ENCODE measurements at places on chromosomes 3 and 15.
A peak's percentile ranks its signal among the peaks of the same experiment; 100 is the strongest.

GRCh38 chr3:191391861-191392808 is 61.8 kb upstream of the UTS2B start:
- no peak for DNase-seq

GRCh38 chr3:188468662-188469061 is 314.7 kb downstream of the LPP start:
- no peak for DNase-seq

GRCh38 chr15:69583626-69584025 is 131.0 kb downstream of the RPLP1 start:
- no peak for DNase-seq

DNA sequence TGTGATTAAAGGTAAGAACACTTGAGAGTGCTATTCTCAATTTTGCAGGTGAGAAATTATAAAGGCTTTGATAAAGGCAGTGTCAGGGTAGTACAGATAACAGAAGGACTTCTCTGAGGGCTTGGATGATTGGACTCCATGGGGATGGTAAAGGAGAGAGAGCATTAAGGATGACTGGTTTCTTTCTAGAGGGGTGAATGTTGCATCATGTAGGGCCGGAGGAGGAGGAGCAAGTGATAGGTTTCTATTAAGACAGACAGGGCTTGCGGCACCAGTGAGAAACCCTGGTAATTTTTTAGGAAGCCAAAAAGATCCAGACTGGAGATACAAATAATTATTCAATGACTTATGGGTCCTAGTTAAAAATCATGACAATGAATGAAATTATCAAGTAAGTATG is 230.7 kb upstream of the MME start:
- no peak for DNase-seq

- no peak for DNase-seq
Observed at GRCh38 chr15:75167588-75168350, 33.9 kb upstream of the C15orf39 start.

DNA sequence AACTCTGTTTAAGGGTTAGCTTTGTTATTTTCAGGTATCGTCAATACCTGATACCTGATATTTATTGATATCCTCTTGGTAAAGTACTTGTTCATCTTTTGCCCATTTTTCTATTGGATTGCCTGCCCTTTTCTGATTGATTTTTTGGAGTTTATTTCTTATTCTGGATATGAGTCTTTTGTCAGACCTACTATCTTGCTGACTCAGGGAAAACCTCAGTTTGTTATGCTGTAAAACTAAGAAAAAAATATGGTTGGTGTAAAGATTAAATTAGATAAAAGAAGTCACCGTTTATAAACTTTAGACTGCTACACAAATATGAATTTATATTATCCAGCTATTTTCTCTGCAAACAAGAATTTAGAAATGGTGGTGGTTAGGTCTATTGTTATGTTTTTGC is 65.9 kb downstream of the CHRNA7 start:
- no peak for DNase-seq

DNA sequence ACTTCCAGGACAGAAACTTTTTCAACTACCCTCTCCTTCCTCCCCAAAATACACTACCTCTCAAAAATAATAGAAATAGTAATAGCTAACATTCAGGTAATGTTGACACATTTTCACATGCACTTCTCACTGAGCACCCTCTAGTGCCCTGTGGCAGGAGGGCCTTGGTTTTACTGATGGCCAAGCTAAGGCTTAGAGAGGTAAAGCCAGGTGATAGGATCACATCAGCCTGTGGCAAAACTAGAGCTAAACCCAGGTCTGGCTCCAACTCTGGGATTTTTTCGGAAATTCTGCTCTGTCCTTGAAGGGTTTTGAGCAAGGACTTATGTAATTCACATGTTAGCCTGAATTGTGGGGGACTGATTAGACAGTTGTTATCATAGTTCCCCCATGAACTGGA is 922 bp upstream of the TAMM41 start:
- DNase-seq = no peak

DNA sequence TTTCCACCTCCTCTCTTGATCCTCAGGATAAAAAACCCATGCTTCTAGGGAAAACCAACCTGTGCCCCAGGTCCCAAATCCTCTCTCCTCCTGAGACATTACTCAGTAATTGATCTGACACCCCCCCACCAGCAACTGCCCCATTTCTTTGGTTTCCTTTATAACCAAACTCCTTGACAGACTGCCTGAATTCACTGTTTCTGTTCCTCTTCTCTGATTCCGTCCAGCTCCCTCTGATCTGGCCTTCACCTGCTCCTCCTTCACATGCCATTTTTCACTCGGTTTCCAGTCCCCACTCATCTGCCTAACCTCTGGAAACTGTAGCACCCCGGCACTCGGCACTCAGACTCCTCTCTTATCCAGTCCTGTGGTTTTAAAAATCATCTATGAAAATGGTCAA is 2.1 kb downstream of the CCDC51 start:
- DNase-seq = no peak

DNA sequence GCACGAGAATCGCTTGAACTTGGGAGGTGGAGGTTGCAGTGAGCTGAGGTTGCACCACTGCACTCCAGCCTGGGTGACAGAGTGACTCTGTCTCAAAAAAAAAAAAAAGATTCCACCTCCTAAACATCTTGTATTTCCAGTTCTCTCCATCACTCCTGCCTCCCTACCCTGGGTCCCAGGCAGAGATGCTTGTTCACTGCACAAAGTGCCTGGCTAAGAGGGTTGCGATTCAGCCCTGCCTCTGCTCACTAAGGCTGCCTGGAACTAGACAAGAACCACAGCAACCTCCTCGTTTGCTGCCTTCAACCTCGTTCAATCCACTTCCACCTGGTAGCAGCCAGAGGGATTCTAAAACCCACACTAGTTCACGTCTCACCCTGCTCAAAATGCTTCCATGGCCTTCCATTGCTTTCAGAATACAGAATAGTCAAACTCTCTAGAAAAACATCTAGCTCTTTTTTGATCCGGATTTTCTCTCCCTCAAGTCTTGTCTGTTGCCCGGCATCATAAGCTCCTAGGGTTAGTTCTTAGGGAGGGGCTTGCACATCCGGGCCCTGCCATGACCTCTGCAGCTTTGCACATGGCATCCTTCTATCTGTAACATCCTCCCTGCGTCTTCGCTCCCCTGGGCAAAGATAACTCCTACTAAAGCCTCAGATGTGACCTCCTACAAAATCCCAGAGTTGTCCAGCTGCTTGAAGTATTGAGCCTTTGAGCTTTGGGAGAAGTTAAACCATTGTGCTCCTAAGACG is 1.0 kb upstream of the MCM2 start:
- peak; percentile 63 for DNase-seq

- DNase-seq = no peak
Observed at GRCh38 chr15:93028111-93028631, 60.8 kb downstream of the RGMA start.

DNA sequence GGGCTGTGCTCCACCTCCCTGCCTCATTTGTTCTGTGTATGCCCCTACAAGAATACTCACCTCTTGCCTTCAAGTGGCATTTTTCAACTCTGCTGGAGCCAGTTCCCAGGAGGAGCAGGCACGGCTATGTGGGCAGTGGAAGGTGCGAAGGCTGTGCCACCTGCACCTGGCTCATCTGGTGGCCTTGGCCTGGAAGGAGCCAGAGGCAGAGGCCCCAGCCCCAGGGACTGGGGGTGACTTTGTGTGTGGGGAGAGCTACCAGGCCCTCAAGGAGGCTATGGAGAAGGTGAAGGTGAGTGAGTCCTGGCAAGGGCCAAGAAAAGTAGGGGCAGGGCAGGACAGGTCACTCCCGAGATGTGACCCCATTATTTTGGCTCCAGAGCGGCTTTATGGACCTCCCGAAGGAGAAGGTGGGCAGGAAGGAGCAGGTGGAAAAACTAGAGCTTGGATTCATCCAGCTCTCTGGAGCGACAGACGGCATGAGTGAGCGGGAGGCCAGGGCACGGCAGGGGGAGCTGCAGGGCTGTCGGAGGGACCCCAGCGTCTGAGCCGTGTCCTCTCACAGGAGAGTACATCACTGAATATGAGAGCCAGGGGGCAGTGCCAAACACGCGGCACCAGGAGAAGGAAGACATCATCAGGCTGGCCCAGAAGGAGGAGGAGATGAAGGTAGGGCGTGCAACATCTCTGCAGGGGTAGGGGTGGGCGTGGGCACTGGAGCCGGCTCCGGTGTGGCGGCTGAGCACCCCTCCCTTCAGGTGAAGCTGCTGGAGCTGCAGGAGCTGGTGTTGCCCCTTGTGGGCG is 57.3 kb upstream of the UBE2Q2 start:
- no peak for DNase-seq

DNA sequence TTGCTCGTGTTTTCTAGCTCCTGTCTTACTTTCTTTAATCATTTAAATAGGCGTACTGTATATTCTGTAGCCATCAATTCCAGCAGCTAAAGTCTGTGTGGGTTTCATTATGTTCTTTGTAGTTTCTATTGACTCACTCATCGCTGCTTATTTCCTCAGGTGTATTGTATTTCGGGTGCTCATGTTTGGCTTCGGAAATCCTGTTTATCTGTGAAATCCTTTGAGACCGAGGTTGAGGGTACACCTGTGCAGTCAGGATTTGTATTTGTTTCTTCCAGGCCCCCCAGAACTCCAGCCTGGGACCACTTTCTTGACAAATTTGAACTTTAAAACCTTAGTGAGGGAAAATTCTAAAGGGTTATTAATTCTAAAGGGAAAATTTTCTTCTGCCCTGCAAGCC is 2.0 kb upstream of the PAK2 start:
- no peak for DNase-seq

DNA sequence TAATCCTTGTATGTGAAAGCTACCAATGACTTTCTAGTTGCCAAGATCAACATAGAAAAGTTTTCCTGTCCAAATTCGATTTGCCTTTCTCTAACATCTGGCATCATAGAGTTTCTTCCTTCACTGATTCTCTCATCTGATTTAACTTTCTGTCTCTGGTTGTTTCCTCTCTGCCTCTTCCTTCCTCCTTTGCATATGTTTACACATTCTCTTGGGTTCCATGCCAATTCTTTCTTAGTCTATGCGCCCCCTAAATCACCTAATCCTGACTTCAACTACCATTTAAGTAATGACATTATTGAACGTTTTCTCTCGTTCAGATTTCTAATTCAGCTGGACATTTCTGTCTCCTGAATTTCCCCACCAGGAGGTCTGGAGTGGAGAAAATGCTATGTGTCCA is 561.9 kb upstream of the TGFBR2 start:
- no peak for DNase-seq

DNA sequence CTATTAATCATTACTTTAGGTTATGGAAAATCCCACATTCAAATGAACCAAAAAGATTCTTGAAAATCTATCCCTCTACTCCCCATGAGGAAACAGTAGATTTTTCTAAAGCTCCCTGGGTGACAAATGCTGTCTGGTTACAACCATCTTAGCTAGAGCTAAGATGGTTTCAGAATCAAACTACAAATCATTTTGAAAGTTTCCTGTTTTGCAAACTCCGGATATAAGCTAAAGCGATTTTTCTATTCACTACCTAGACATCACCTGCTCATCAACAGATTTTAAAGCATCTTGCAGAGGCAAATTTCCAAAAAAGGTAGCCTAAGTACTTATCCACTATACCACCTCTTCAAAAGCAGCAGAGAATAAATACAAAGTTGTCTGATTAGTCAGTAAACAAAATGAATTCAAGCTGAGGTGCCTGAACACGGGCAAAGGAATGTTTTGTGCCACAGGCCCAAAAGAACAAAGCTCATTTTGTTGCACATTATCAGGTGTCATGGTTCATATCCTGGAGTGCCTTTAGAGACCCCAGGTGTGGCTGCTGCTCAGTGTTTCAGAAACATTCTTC is 204.9 kb downstream of the TNIK start:
- DNase-seq = no peak

- no peak for DNase-seq
Observed at GRCh38 chr3:159978353-159978752, 10.3 kb upstream of the IL12A start.

GRCh38 chr3:20078194-20078714 is 38.0 kb downstream of the KAT2B start:
- DNase-seq = no peak

GRCh38 chr3:194051366-194052149 is 84.4 kb upstream of the HES1 start:
- DNase-seq = no peak

GRCh38 chr15:95262866-95263564 is 1031.7 kb downstream of the MCTP2 start:
- no peak for DNase-seq

GRCh38 chr3:169146866-169147237 is 516.7 kb downstream of the MECOM start:
- DNase-seq = no peak

DNA sequence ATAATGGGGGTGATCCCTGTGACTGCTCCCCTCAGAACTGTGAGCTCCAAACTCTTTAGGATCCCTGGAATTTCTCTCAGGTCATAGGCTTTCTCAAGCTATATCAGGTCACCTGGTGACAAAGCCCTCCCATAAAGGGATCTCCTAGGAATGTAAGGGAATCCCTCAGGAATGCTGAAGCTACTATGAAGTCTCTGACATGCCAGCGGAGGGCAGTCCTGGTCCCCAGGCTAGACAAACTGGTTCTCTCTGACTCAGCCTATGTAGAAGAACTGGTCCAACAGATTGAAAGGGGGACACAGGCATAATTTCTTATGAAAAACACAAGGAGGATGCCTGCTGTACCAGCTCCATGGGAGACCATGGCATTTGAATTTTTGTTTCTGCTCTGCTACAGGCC is 6.7 kb downstream of the LPCAT4 start:
- DNase-seq = no peak

DNA sequence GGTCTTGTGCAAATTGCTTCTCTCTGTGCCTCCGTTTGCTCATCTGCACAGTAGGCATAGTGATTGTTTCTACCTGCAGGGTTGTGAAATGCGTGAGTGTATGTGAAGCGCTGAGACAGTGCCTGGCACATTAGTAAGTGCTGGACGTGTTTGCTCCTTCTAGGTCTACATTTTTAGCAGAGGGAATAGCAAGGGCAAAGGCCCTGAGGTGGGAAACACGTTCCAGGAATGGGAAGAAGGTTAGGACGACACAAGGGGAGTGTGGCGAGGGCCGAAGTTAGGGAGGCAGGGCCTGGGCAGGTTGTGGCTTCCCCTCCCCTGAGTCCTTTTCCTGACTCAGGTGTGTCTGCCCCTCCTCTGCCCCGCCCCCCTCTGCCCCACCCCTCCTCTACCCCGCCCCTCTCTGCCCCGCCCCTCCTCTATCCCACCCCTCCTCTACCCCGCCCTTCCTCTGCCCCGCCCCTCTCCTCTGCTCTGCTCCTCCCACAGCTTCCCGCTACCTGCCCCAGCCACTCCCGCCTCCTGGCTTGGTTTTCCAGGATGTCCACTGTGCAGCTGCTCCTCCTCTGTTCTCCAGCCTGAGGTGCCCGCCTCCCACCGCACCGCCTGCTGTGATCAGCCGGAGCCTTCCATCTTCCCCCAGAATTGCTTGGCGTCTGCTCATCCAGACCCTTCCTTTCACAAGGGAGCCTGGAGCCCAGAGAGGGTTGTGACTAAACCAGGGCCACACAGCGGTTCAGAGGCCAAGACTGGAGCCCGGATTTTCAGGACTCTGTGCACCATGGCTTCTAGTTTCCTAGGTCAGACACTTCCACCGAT is 31.1 kb upstream of the SMAD6 start:
- DNase-seq = no peak

GRCh38 chr15:90248789-90249202 is 560 bp upstream of the TTLL13 start:
- DNase-seq = no peak

- no peak for DNase-seq
Observed at GRCh38 chr3:120304616-120305015, 19.6 kb upstream of the GPR156 start.

GRCh38 chr3:41002104-41002503 is 197.2 kb upstream of the CTNNB1 start:
- no peak for DNase-seq

- DNase-seq = no peak
Observed at GRCh38 chr15:63329567-63330350, 51.9 kb downstream of the CA12 start.

Measured in D721Med (cell line).